ENCODE measurements at places on chromosomes 1 and 21. TPM values are rescaled to one million over a fixed set of nuclear protein-coding genes. Genes with fewer than 3 reads are reported as not detected.

GRCh38 chr1:201397675-201398074 is 1.4 kb downstream of the LAD1 start:
- DNase-seq, result no peak

DNA sequence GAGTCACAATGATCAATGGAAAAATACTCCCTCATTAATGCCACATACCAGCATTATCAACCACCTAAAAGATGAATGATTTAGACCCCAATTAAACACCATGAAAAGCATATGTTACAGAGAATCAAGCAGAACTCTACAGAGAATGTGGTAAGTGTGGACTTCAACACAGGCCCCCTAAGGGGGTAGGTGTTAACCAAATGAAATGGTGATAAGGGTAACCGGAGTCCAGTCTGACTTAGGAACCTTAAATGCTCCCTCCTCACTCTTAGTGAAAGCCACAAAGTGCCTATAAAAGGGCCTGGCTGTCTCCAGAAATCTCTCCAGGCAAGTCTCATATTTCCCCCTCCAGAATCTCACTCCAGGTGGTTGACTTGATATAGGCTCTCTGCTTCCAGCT is 149.2 kb upstream of the FOXD3 start:
- DNase-seq, result no peak

GRCh38 chr21:29546071-29546470 is 247.3 kb downstream of the BACH1 start:
- DNase-seq, result no peak

DNA sequence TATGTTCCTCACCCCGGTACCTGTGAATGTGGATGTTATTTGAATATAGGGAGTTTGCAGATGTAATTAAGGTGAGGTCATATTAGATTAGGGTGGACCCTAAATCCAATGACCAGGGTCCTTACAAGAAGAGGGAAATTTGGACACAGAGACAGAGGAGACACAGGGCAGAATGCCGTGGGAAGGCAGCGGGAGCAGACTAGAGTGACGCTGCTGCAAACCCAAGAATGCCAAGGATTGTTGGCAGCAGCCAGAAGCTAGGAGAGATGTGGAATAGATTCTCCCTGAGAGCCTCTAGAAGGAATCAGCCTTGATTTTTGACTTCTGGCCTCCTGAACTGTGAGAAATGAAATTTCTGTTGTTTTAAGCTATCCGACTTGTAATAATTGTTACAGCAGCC is 53.6 kb downstream of the SPATA46 start:
- no peak for DNase-seq

DNA sequence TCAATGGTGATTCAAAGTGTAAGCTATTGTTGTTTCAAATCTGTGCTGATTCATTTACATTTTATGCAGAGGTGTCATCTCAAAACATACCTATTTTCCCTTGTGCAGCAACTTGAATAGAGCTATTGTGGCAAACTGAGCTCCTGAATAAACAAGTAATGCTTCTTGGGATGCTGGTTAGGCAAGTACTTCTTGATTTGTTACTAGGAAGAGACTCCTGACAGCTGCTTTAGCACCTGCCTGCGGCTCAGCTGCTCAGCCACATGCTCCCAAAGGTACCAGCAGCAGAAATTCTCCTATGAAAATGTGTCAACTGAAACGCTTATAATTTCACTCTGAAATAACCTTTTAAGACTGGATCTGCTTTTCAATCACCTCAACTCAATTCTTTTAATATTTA is 352.3 kb downstream of the RYR2 start:
- no peak for DNase-seq

DNA sequence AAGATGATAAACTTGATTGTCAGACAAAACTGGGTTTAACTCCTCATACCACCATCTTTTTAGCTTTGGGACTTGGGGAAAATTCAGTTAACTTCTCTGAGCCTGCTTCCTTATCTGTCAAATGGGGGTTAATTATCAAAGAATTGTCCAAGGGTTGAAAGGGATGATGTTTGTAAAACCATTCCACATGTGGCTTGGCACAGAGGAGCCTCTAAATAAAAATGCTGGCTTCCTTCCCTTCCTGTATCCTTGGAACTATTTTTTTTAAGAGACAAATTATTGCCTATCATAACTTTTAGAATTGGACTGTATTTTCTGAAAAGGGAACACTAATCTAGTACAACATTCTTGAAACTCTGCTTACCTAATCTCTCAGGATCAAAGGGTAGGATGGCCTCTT is 143.4 kb upstream of the USP24 start:
- DNase-seq, result no peak

DNA sequence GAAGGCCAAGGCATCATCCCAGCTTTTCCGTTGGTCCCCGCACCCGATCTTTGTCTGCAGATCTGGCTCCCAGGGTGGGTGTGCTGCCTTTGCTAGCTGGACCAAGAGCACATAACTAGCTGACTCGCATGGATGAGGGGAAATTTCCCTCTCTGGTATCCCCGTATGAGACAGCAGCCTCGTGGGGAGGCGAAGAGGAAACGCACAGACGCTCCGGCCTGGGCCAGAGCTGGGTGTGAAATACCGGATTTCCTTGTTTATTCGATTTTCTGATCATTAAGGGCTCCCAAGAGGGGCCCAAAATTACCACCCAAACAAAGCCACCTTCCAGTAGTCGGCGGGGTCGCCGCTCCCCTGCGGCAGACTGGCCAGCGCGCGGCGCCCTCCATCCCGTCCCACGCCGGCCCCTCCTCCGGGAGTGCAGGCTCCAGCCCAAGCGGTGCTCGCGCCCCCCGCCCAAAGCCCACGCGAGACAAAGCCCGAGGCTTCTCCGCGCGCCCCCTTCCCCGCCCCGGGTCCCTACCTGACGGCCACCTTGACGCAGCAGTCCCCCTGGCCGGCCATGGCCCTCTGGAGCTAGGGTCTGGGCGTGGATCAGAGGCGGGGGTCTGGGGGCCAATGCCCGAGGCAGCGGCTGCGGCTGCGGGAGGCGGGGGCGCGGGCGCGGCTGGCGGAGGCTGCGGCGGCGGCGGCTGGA is 546 bp downstream of the KIF21B start:
- no peak for DNase-seq

GRCh38 chr1:53359225-53359933 is 31.5 kb upstream of the LRP8 start:
- no peak for DNase-seq

DNA sequence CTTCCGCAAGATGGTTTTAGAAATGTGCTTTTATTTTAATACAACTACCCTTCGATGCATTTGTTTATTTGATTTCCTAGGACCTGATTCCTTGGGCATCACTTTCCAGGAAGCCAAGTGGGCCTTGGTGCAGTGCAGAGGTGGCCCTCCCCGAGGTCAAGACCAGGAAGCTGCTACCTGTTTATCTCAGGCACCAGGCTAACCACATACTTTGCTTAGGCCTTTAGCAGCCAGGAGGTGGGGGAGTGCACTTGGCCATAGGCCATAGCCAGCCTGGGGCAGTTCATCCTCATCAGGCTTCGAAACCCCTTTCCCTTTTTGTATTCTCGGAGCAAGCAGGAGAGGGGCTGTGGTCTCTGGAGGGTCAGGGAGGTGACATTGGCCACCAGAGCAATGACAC is 45.4 kb downstream of the SMYD2 start:
- no peak for DNase-seq

- no peak for DNase-seq
Measured at GRCh38 chr1:97243973-97244560, 522.5 kb downstream of the PTBP2 start.

GRCh38 chr1:207818971-207819451 is 67.2 kb downstream of the CD46 start:
- DNase-seq, result no peak

DNA sequence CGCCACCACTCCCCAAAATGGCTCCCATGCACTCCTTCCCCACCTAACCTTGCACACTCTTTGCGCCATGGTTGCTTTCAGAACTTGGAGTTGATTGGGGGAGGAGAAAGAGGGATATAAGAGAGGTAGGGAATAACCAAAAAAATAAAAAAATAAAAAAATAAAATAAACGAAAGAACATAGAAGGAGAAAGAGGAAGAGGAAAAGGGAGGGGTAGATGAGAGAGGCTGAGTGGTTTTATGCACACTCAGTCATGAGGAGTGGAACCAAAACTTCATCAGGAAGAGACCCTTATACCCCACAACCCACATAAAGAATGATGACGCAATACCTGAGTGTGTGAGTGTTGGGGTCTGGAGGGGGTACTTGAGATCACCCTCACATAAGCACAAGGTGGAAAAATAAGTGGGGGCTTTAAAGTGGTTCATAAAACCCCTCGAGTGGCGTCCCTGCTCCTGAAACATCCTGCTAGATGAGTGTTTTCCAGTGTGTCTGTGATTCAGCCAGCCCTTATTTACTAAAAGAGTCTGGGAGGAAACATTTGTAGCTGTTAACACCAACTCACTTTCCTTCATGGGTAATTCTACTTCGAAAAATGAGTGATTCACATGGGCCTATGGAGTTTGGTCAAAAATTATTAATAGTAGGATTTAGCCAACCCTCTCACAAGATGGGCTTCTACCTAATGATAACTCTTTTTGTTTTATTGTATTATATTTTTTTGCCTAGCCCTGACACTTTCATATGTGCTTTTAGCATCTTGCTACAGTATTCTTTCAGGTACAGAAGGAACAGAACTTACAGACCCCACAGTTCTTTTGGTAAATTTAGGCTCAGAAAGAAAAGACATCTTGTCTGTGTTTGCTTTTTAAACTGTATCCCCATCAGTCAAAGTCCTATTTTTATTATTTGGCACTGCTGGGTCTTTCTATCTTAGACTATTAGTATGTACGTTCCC is 5.2 kb downstream of the SLAMF1 start:
- DNase-seq, result no peak

GRCh38 chr1:220879076-220879508 is at the start of gene HLX:
HLX (plus strand) TSS chr1:220879443; CDS start chr1:220879858, 415 bp downstream.
- DNase-seq, result peak; percentile 64

DNA sequence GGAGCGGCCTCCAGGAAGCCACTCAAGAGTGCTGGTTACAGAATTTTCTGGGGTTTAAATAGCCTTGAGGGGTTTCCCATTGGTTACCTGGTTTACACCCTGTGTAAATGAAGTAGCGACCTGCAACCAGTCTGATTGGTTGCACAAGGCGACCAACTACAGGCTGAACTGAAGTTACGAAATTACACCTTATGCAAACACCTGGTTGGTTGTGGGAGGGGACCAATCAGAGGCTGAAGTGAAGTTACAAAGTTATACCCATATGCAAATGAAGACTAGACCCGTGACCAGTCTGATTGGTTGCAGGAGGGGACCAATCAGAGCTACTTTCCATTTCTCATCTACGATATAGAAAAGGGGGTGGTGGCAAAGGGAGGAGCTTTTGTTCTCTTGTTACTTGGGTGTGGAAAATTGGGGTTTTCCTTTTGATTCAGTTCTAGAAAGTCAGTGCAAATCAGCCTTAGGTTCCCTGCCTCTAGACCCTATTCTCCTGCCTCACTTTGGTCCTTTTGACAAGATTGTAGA is 22.2 kb upstream of the C1orf174 start:
- DNase-seq, result no peak

DNA sequence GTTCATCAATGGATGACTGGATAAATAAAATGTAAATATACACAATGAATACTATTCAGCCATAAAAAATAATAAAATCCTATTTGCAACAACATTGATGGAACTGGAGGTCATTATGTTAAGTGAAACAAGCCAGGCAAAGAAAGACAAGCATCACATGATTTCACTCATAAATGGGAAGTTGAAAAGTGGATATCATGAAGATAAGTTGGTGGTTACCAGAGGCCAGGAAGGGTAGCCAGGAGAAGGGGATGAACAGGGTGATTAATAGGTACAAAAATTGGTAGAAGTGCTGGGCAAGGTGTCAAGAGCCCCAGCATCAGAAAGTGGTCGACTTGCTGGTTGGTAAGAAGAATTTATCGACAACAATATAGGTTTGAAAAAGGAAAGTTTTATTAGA is 1.3 kb upstream of the PARK7 start:
- peak; percentile 44 for DNase-seq

DNA sequence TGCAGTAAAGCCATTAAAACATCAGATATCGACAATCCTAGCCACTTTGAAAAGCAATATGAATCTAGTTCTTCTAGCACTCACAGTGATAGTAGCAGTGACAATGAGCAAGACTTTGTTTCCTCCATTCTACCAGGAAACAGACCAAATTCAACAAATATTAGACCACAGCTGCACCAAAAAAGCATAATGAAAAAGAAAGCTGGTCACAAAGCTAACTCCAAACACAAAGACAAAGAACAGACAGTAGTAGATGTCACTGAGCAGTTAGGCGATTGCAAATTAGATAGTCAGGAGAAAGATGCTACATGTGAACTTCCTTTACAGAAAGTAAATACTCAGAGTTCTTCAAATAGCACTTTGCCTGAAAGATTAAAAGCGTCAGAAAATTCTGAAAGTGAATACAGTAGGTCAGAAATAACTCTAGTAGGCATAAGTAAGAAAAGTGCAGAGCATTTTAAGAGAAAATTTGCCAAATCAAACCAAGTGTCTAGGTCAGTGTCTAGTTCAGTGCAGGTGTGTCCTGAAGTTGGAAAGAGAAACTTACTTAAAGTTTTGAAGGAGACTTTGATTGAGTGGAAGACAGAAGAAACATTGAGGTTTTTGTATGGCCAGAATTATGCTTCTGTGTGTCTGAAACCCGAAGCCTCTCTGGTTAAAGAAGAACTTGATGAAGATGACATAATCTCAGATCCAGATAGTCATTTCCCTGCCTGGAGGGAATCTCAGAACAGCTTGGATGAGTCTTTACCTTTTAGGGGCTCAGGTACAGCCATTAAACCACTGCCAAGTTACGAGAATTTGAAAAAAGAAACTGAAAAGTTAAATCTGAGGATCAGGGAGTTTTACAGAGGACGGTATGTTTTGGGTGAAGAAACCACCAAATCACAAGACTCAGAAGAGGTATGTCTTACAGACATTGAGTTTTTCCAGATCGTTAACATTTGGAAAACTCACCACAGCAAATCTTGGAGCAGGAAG is 24.9 kb downstream of the RPAP2 start:
- no peak for DNase-seq

- no peak for DNase-seq
Measured at GRCh38 chr1:171610385-171610784, 11.7 kb upstream of the MYOCOS start.

Gene SELENBP1
- total RNA-seq, result 102 TPM

Gene AIRE
- total RNA-seq, result 0.75 TPM

Gene SPRR2A
- not detected for total RNA-seq

Gene RAB7B
- not detected for total RNA-seq

Gene KPRP
- total RNA-seq, result not detected

Gene DDR2
- total RNA-seq, result 77.9 TPM

Gene SFN
- 17.8 TPM for total RNA-seq

Gene TMPRSS3
- not detected for total RNA-seq

Gene ADAMTS1
- 672 TPM for total RNA-seq

Gene MFSD2A
- total RNA-seq, result 0.32 TPM

Gene GUCA2B
- not detected for total RNA-seq

Gene MAN1C1
- total RNA-seq, result 14.3 TPM

Gene PGBD5
- not detected for total RNA-seq

Gene PMVK
- total RNA-seq, result 9.6 TPM
